ENCODE measurements at places on chromosomes 7 and 10.

DNA sequence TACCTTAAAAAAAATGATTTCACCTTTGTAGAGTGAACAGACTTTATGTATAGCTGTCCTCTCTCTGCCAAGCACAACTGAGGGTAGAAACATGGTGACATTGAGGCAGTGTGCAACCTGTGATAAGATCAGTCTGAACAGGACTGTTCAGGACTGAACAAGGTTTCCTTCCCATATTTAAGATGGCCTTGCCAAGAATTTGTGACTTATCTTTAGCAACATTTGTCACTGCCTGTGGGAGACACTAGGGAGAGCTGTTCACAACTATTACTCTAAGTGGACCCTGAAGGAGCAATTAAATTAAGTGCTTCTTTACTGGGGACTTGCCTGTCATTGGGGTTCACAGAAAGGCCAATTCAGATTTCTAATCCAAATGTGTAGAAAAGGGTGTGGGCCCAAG is 6.7 kb downstream of the OR13A1 start:
- DNase-seq: no peak

GRCh38 chr7:27302590-27302989 is 60.0 kb downstream of the EVX1 start:
- no peak for DNase-seq

GRCh38 chr7:2080060-2080387 is 152.7 kb downstream of the MAD1L1 start:
- no peak for DNase-seq

GRCh38 chr10:7853226-7853842 is 35.0 kb downstream of the TAF3 start:
- DNase-seq: no peak

- no peak for DNase-seq
These were observed 35.2 kb downstream of the LMBR1 start for GRCh38 chr7:156857757-156858156.

GRCh38 chr10:14803827-14804226 is 29.1 kb upstream of the FAM107B start:
- no peak for DNase-seq

GRCh38 chr10:112218960-112219359 is 35.4 kb upstream of the GPAM start:
- DNase-seq: no peak

- DNase-seq: no peak
These were observed 126.2 kb downstream of the CCNY start for GRCh38 chr10:35462491-35462934.

DNA sequence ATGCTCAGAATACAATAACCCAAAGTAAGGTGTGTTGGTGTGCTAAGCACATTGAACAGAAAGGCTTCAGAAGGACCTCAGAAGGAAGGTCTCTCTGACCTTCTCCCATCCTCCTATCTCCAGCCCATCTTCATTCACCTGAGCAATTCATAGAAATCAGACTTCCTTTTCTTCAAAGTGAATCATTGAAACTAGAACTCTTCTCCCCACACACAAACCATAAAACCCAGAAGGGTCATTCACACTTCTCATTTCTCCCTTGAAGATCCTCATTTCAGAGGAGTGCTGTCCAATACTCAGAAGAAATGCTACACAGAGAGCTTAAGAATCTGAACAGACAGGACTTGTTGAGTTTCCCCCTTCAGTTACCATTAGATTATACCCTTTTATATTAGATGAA is 89.5 kb downstream of the VWDE start:
- no peak for DNase-seq

DNA sequence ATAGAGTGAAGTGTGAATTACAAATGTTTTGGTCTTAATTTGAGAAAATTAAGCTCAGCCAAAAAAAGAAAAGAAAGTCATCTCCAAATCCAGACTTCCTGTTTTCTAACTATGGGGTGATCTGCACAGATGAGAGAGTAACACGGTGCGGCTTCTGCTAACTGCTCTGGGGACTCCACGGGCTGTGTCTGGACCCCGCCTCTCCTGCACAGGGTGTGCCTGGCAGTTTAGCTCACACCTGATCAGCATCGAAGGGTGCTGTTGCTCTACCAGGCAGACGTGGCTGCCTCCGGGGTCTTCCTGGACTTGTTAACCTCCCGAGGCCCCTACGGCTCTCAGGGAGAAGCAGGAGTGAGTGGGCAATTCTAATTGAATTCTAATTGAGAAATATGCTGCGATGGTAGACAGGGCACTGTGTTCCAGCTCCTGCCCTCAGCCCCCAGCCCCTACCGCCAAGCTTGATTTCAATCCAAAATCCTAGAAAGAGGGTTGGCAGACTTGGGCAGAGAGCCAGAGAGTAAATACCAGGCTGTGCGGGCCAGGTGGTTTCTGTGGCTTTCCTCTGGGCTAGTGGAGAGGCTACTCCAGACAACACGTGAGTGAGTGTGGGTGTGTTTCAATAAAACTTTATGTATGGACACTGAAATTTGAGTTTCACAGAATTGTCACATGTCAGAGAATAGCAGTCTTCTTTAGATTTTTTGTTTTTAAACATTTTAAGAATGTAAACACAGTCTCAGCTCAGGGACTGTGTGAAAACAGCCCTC is 13.4 kb downstream of the SHH start:
- no peak for DNase-seq
